ENCODE measurements at places on chromosomes 3 and 15.

- DNase-seq, result no peak
Observed at GRCh38 chr15:91429973-91430372, 329.9 kb downstream of the SV2B start.

- no peak for DNase-seq
Observed at GRCh38 chr3:11185564-11186317, 31.4 kb downstream of the HRH1 start.

GRCh38 chr15:42723068-42723467, 13.9 kb downstream of the CDAN1 start:
- DNase-seq, result no peak

DNA sequence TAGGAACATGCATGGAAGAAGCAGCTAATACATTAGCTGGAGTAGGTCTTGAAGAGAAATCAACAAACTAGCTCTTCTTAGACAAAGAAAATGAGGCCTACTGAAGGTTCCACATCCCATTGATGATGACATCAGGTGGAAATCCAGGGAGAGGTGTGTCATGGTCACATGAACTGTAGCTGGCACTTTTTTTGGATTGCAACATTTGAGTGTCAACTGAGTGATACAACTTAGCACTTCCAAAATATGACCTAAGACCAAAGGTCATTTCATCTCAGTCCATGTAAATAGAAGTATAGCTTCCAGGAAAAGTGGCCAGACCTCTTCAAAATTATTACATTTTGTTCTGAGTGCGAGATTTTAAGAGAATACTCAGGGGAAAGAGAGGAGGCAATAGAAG, 117.2 kb upstream of the MEIS2 start:
- no peak for DNase-seq

DNA sequence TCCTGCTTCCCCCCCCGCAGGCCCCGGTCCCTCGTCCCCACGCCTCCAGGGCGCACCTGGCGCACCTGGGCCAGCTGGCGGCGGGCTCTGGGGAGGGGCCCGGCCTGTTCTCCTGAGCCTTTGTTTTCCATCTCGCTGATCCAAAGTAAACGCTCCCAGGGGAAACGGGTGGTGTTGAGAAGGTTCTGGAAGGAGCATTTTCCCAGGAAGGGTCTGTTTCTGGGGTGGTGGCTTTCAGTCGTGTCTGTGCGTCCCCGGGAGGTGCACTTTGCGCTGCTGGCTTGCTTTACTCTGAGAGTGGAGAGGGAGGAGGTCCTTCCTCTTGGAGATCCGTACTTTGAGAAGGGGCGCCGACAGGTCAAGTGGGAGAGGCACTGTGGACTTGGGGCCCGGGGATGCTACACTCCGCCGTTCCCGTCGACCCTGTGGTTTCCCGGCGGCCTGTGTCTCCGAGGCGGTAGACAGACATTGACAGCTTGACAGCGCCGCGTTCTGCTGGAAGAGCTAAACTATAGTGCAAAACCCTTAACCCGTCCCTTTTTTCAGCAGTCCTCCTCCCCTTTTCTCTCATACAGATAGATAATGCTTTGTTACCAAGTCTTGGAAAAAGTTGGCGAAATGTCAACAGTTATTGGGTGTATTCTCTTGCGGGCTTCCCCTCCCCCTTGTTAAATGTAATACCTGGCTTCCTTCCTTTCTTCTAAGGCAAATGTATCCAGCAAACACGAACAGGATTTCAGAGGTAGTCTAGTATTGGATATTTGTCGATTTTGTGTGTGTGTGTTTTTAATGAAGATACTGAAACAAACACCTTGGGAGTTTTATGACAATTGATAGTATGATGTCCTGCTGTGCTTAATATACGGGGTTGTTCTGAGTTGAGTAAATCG, 6.5 kb downstream of the TPM1 start:
- peak; percentile 33 for DNase-seq

GRCh38 chr15:65917407-65917756, 48.1 kb downstream of the RAB11A start:
- no peak for DNase-seq

DNA sequence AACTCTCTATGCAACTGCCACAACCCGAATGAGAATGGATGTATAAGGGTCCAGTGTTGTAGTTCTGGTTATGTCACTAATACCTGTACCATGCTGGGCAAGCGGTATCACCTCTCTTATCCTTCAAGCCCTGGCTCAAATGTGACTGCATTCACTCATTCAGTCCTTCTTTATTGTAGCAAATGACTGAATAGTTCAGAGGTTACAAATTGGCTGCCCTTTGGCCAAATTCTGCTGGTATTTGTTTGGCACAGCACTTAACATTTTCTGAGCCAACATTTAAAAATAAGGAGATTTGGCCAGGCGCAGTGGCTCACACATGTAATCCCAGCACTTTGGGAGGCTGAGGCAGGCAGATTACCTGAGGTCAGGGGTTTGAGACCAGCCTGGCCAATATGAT, 47.5 kb downstream of the DLEC1 start:
- no peak for DNase-seq

DNA sequence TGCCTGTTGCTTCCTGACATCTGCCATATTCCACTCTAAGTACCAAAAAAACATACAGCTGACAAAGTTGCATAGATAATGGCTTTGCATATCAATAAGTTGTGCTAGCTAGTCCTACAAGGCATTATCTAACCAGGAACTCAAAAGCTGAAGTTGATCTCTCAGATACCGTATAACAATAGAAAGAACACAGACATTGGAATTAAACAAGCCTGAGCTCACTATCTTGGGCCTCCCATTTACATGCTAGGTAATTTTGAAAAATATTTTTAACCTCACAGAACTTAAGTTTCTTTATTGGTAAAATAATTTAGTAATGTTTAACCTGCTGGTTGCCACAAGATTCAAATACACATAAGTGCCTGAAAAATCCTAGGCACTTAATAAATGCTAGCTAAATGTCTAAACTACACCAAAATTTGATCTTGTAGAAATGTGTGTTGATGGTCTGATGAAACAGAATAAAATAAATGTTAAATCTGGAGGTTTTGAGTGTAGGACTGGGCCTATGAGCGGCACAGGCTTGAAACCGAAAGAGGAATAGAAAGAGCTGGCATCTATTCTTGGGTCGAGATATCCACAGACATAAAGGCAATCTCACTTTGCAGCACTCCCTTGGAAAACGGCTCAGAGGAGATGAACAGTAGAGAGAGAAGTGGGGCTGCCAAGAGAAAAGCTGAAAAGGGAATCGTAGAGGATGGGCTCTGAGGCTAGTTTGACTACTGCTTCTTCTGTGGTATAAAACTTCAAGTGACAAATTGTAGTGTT, 29.9 kb upstream of the TTC14 start:
- DNase-seq, result no peak

DNA sequence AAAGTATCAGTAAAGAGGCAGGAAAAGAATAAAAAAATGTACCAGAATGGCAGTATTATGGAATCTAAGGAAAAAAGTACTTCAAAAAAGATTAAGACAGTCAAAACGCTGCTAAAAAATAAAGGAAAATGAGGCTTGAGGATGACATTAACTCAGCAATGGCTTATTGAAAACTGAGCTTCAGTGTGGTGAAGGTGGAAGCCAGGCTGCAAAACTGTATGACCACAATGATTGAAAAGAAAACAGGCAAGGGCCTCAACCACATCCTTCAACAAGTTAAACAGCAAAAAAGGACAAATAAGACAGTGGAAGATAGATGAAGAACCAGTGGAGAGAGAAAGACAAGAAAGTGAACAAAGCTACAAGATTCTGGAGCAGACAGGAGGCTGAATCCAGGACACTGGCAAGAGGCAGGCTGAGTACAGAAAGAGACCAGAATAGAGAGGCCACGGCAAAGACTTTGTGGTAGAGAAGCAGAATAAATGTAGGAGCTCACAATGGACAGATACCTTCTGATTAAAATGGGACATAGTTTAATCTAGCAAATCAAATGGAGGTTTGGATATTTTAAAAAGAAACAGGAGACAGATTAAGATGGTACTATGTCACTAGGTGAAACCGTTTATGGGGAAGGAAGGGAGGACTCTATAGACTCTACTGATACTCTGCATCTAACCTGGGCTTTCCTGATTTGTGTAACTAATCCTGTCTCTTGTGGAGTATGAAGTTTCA, 86.1 kb downstream of the TJP1 start:
- peak; percentile 41 for DNase-seq

DNA sequence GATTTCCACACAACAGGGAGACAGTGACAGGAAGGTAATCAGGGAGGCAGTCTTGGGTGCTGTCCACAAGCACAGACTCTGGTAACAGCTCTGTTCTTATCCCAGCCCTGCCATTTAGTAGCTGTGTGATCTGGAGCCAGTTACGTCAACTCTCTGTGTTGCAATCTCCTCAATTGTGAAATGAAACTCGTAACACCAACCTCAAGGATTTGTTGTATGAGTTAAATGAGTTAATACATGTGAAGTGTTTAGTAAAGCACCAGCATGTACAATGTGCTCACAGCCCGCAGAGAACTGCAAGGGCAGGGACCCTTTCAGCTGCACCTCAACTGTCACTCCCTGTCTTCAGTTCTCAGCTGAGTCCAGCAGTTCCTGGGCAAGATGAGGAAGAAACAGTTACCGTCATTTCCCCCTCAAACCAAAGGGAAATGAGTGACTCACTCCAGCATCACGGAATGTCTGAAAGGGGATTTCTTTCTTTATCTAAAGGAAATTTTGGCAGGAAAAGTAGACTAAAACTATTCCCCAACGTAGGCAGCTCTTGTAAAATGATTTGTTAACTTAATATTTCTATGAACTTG, 39.9 kb upstream of the MB21D2 start:
- DNase-seq, result no peak

- no peak for DNase-seq
Observed at GRCh38 chr15:70866982-70867641, 13.2 kb upstream of the LARP6 start.

DNA sequence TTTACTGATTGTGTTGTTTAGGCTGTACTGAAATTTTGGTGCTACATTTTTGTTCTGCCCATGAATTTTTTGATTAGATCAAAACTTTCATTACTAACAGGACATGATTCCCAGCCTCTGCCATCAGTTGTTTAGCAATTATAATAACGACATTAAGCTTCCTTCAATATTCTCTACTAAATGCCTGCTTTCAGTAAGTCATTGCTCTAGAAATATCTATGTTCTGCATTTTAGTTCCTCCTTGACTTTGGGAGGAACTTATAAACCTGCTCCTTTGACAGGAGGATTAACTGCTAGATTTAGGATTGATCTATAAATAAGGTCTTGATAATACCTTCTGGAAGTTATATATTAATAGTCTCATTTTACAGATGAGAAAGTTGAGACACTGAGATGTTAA, 269.1 kb downstream of the RAP2B start:
- no peak for DNase-seq

GRCh38 chr15:64122936-64123351, 27.2 kb downstream of the SNX1 start:
- DNase-seq, result no peak

- DNase-seq, result no peak
Observed at GRCh38 chr3:175411946-175412345, 552.8 kb downstream of the NAALADL2 start.

DNA sequence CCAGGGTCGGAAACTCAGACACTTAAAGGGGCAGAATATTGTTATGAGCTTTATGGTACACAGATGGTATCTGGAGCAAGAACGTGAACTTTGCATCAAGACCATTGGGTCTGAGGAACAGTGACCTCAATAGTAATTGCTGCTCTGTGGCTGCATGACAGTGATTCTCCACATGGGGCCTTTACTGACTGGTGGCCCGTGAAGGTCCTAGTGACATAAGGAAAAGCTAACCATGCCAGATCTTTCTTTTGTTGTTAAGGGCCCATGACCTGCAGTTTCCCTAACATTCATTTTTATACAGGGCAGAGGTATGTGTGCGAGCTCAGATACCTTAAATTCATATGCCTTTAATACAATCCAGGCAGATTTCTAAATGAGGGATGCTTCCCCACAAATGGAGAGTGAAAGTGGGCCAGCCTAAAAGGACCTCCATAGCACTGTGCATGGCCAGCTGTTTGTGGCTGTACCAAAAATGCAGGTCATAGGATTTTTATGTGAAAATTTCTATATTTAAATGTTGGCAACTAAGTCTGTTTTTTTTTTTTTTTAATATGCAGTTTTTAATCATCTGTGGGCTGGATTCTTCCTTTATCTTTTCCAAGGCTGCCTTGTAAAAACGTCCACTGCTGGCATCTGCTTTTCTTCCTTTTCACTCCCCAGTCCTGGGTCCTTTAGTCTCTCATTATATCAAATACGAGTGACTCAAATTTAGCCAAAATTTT, 188.0 kb upstream of the IL12A start:
- no peak for DNase-seq

DNA sequence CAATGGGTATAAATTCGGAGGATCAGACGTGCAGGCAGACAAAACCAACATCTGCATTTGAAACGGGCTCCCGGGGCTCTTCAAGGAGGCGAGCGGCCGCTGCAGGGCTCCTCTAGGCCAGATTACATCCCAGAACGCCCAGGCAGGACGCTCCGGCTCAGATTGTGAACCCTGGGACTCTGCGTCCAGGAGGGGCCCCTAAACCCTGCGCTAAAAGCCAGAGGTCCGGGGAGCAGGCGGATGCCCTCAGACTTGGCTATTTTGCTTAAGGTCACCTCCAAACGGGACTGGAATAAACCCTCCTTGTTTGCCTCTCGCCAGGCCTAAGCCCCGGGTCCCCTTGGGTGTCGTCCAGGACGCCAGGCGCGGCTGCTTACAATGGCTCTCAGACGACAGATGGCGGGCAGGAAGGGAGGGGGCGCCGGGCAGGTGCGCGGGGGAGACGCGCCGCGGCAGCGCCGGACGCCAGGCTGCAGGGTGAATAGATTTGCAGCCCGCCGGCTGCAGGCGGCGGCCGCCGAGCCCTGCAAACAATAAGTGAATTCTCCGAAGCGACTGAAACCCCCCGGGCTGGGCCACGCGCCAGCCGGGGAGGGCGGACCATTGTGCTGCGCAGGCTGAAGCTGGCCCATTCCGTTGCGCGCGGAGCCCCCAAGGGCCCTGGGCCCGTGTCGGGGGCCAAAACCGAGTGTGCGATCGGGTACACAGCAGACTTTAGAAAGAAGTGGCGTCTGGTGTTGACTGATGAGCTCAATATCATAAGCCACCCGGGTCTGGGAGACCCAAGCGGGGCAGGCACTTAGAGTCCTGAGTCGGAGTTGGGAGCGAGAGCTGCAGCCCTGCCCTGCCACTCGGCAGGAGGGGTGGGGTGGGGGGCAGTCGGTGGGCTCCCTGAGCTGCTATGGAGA, 32.3 kb upstream of the AMOTL2 start:
- DNase-seq, result no peak

- no peak for DNase-seq
Observed at GRCh38 chr3:147356145-147356908, 50.0 kb downstream of the ZIC4 start.

GRCh38 chr3:89946884-89947283, 839.5 kb downstream of the EPHA3 start:
- DNase-seq, result no peak

GRCh38 chr3:55159711-55160110, 231.9 kb upstream of the LRTM1 start:
- no peak for DNase-seq

- no peak for DNase-seq
Observed at GRCh38 chr15:22949074-22949547, 31.1 kb downstream of the CYFIP1 start.
